ENCODE measurements at places on chromosomes 1 and 21. TPM values are rescaled to one million over a fixed set of nuclear protein-coding genes. Genes with fewer than 3 reads are reported as not detected.
A peak's percentile ranks its signal among the peaks of the same experiment; 100 is the strongest.

Gene BARHL2
- not detected for total RNA-seq

DNA sequence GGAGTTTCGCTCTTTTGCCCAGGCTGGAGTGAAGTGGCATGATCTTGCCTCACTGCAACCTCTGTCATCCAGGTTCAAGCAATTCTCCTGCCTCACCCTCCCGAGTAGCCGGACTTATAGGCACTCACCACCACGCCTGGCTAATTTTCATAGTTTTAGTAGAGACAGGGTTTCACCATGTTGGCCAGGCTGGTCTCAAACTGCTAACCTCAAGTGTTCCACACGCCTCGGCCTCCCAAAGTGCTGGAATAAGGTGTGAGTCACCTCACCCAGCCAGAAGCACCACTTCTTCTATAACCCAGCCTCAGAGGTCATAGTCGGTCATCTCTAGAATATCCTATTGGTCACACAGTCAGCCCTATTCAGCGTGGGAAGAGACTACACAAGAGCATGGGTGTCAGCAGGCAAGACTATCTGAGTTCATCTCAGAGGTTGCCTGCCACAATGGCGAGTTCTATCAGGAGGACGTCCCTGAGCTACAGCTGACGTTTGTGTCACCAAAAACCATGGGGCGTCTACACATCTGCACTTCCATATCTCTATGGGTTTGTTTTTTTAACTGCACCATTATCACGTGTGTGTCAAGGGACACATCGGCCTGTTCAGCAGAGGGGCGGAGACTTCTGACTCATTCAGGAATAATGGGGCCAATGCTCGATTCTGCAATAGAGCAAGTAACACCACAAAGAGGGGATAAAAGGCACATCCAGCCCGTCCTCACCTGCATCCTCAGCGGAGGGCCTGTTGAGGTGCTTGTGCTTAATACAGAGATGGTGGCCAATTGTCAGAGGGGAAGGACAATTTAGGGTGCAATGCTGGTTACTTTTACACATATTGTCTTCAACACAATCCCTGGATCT, 256.3 kb upstream of the IRF2BP2 start:
- H3K4me3 ChIP-seq = peak overlapping the region; percentile 45
- H3K4me1 ChIP-seq = peaks cover 50% of the 10 kb centered on the region
- H3K27me3 ChIP-seq = no peaks in the 10 kb centered on the region

- H3K36me3 ChIP-seq = no peaks in the 10 kb centered on the region
- peaks cover 7% of the 10 kb centered on the region for H3K4me1 ChIP-seq
- peaks cover 54% of the 10 kb centered on the region for H3K27me3 ChIP-seq
- H3K27ac ChIP-seq = no peak overlapping the region
- no peak overlapping the region for H3K4me3 ChIP-seq
Observed at GRCh38 chr1:208235982-208236761, 8.0 kb downstream of the PLXNA2 start.

- H3K27me3 ChIP-seq = peaks cover 25% of the 10 kb centered on the region
- H3K27ac ChIP-seq = no peak overlapping the region
- no peak overlapping the region for H3K4me3 ChIP-seq
Observed at GRCh38 chr1:223873044-223873443, 27.3 kb upstream of the TP53BP2 start.

- peaks cover 30% of the 10 kb centered on the region for H3K27me3 ChIP-seq
- DNase-seq = no peak
- no peak overlapping the region for H3K4me3 ChIP-seq
- H3K27ac ChIP-seq = no peak overlapping the region
Observed at GRCh38 chr1:227225715-227226346, 92.5 kb downstream of the CDC42BPA start.

Data from natural killer cell treated with Interleukin-12 subunit alpha and Interleukin-12 subunit beta and Interleukin-15 and Interleukin-18, amount 100 ng/mL, for 72 hours (primary cell).